ENCODE measurements at places on chromosomes 5 and 9.
A peak's percentile ranks its signal among the peaks of the same experiment; 100 is the strongest.

- DNase-seq, result peak; percentile 83
Measured at GRCh38 chr5:77076961-77077828, 9.9 kb downstream of the ZBED3 start.

DNA sequence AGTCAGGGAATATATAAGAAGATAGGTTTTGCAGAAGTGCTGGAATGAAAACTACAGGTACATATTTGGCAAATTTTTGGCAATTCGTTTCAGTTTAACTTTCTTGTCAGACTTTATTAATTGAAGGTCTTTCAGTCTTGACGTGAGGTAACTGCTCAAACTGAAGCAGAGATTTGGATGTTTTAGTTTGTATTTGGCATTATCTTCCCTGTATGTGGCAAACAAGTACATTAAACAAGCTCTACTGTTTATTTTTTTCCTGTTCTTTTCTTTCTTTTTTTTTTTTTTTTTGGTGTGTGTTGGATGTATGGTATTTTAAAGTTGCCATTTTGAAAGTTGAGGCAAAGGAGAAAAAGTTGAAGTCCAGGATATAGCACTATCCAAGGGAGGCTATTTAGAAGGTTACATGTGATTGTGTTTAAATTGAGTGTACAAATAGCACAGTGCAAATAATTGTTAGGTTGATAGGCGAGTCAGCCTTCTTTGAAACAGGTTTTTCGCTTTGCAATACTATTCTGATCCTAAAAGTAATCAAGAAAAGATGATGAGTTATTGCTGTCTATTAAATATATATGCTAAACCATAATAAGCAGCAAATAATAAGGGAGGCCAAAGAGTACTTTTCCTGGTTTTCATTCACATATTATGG is 2.2 kb downstream of the PBX3 start:
- no peak for DNase-seq

DNA sequence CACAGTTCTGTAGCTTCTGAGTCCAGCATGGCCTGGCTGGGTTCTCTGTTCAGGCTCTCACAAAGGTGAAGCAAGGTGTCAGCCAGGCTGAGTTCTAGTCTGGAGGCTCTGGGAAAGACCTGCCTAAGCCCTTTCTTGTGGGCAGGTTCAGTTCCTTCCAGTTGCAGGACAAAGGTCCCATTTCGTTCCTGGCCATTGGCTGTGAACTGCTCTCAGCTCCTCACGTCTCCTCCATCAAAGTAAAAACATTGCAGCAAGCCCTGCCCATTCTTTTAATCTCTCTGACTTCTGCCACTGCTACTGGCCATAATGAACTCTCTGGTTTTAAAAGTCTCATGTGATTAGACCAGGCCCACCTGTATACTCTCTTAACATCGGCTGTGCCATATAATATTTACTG is 61.6 kb upstream of the BARX1 start:
- DNase-seq, result no peak

DNA sequence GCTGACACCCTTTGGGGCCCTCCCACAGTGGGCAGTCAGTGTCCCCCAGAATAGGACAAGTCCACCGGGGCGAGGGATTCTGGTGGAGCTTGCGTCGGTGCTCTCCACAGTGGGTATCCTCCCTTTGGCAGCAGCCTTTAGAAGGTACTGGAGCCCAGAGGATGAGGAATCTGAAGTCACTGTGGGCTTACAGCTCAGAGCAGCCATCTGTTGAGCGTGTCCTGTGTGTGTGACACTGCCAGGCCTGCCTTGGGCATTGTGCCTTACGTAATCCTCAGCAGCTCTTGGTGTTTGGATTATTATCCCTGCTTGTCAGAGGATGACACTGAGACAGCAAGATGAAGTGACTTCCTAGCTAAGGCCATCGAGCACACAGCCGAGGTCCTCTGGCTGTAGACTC is 12.6 kb downstream of the URM1 start:
- DNase-seq, result no peak

GRCh38 chr9:79134654-79135053 is 437.1 kb upstream of the TLE4 start:
- peak; percentile 66 for DNase-seq

- no peak for DNase-seq
Measured at GRCh38 chr5:143826951-143827444, 15.0 kb downstream of the HMHB1 start.

DNA sequence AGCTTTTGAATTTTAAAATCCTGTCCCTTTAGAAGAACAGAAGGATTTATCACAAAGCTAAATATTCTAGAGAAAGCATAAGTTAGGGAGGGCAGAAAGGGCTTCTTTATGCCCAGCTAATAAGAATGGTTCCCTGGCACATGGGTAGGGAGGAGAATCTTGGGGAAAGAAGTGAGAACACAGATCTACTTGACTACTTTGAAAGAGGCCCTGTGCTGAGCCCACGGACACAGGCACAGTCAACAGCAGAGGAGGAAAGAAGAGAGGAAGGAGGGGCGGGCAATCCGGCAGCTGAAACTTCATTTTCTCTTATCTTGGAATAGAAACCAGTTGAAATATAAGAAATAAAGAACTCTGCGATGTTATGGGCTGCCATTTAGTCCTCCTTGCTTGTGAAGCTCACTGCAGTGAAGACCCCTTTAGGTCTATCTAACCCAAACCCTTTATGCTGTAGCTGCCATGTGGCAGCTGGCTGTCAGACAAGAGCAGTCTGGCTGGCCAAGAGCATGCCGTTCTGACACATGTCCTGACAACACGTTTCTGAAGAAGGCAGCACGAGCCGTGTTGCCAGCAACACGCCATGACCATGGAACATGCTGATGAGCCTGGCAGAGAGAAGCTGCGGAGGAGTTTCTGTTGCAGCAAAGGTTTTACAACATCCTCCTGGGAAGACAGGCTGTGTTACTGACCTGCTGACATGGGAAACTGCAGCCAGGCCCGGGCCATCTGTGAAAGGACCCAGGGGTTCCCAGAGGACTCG is 34.2 kb downstream of the ABLIM3 start:
- no peak for DNase-seq

- DNase-seq, result no peak
Measured at GRCh38 chr9:72586388-72587130, 65.2 kb downstream of the TMC1 start.

DNA sequence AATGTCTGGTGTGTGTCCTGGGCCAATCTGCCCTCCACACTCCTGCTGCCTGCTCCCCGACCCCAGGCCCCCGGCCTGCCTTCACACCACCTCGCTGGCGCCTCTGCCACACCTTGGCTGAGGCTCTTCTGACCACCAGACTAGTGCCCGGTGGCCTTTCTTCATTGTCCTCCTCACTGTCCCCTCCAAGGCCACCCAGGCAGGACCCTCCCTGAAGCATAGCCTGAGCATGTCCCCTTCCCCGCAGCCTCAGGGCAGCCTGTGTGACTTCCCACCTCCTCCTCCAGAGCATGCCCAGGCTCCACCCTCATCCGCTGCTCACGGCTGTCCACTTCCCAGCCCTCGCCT is 154.6 kb downstream of the OLFM1 start:
- DNase-seq, result no peak

GRCh38 chr9:89452561-89452960 is 45.4 kb downstream of the SEMA4D start:
- no peak for DNase-seq

DNA sequence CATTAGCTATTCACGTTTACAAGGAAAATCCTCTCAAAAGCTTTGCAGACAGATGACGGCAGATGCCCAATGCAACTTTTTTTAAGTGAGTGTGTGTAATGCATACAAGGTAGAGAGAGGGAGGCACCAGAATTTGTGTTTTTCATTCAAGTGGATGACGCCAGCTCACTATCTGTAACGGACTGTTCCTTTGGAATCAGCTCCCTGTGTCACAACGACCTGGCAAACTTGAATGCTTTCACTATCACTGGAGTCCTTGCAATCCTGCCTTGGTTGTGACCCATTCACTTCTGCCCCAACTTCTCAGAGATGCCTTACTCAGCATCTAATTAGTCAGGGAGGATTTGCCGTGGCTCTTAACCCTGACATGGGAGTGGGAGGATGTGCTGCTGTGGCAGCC is 148.5 kb downstream of the BNC2 start:
- no peak for DNase-seq

DNA sequence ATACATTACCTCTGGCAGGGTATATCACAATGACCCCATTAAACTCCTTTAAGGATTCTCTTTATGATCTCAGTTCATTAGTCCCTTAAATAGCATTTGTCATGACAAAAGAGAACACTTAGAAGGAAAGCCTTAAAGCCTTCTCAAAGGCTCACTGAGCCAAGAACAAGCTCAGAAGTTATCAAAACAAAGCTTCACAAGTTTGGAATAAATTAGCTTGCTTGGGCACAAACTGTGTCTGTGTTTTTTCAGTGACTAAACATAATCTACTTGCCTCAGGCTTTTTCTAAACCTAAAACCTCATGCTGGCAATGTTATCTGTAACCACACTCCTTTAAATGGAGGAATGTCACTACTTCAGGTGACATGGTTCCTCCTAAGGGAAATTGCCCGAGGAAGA is 1114.9 kb upstream of the C9orf72 start:
- no peak for DNase-seq

- no peak for DNase-seq
Measured at GRCh38 chr5:123207081-123207537, 118.1 kb downstream of the PRDM6 start.

- DNase-seq, result no peak
Measured at GRCh38 chr5:131419877-131420276, 156.0 kb downstream of the CDC42SE2 start.

DNA sequence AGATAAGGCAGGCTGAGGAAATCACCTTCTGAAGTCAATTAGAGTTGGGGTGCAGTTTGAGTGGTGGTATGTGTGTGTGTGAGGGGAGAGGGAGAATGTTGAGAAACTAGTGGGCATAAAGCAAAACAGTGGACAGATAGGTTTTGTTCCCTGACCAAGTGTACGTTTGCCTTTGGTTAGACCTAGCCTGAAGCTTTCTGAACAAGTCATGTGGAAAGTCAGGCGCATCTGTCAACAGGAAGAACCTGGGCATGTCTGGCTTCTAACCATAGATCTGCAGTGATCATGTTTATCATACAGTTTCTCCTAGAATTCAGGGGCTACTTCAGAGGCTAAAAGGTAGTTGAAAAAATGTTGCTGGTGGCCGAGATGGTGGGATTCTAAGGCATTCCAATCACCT is 143.2 kb upstream of the PCA3 start:
- DNase-seq, result no peak

DNA sequence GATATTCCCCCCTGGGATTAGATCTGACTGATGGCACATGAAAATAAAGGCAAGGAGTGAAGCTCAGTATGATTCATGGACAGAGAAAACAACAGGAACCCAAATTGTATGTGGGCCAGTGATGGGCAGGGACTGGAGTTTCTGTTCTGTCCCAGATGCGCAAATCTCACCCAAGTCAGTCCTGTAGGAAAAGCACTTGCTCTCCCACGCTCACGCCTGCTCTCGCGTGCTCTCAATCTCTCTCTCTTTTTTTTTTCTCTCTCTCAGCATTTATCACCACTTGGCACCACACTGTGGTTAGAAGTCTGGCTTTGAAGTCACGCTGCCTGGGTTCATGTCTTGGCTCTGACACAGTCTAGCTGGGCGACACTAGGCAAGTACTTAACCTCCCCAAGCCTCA is 106.5 kb upstream of the LRRTM2 start:
- peak; percentile 8 for DNase-seq

DNA sequence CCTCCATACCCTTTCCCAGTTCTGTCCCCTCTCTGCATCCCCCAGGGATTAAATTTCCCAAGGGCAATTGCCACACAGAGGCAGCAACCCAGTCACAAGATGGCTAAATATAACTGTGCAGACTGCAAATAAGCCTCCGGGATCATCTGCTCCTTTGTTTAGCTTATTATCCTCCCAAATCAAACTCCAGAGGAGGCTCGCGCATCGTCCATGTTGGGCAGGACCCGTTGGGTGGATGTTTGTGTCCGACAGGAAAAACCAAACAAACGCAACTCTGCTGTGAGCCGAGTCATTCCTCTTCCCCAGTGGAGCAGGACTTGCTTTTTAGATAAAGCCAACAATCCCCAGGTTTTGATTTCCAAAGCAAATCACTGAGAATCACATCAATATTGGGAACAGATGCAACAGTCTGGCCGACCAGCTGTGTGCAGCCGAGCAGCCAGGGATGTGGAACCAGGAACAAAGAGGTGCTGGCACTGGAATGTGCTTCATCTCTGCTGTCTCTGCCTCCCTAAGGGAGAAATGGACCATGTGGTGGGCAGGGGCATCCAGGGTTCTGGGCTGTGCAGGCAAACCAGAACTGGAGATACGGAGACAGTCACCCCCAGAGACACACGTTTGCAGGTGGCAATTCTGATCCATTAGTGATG is 89.8 kb downstream of the PTTG1 start:
- no peak for DNase-seq

DNA sequence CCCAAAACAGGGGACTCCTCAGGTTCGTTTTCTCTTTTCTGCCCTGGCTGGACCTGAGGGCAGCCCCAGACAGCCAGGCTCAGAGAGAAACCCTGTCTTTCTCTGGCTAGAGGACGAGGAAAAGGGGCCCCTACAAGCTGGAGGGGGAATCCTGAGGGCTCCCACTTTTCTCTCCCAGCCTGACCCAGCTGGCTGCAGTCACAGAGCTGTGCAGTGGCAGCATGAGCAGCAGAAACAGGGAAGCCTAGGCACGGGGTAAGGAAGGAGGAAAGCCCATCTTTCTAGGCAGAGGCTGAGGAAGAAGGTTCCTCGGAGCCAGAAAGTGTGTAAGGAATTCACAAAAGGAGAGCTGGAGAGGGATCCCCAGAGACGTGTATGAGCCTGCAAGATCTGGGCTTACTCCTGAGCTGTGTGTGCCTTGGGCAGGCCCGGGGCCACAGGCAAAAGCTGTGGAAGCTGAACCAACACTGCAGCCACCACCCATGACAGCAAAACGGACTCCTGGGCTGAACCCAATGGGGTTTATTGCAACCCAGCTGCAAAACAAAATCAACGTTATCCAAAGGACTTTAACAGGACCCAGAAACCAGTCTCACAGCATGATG is 16.2 kb downstream of the CAMSAP1 start:
- DNase-seq, result no peak

GRCh38 chr5:6788956-6789649 is 75.9 kb downstream of the TENT4A start:
- DNase-seq, result no peak

GRCh38 chr5:52579391-52579790 is 208.3 kb upstream of the ITGA1 start:
- DNase-seq, result no peak

DNA sequence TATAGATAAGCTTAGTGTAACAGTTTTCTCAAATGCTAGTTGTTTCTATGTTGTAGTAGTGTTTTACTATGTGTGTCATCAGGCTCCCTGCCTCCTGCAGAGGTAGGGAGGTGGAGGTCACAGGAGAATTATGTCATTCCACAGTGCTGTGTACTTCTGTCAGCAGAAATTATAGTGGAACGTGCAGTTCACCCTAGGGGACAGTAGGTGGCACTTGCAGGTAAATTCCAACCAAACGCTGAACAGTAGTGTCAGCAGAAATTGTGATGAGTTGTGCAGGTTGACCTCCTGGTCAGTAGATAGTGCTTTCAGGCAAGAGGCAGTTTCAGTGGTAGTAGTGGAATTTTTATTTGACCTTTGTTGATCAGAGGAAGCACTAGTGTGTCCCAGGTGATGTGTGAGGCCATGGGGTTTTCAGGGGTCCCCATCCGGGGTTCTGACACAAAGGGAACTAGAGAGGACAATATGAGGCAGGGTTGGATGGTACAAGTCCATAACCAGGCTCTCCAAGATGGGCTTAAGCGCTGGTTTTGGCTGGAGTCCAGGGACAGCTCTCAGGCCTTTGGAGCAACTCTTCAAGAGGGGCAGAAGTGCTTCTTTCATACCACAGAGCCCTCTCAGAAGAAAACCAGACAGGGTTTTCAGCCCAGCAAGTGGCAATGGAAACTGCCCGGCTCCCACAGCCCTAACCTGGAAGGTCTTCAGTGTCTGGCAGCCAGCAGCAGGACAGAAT is 402.9 kb downstream of the CYLC2 start:
- DNase-seq, result peak; percentile 69

Measured in H9 (cell line).